ENCODE measurements at places on chromosomes 3 and 15.
A peak's percentile ranks its signal among the peaks of the same experiment; 100 is the strongest.

- no peak for DNase-seq
Measured at GRCh38 chr3:62277986-62278385, 95.4 kb downstream of the FEZF2 start.

- no peak for DNase-seq
Measured at GRCh38 chr3:187986514-187986934, 167.4 kb upstream of the LPP start.

DNA sequence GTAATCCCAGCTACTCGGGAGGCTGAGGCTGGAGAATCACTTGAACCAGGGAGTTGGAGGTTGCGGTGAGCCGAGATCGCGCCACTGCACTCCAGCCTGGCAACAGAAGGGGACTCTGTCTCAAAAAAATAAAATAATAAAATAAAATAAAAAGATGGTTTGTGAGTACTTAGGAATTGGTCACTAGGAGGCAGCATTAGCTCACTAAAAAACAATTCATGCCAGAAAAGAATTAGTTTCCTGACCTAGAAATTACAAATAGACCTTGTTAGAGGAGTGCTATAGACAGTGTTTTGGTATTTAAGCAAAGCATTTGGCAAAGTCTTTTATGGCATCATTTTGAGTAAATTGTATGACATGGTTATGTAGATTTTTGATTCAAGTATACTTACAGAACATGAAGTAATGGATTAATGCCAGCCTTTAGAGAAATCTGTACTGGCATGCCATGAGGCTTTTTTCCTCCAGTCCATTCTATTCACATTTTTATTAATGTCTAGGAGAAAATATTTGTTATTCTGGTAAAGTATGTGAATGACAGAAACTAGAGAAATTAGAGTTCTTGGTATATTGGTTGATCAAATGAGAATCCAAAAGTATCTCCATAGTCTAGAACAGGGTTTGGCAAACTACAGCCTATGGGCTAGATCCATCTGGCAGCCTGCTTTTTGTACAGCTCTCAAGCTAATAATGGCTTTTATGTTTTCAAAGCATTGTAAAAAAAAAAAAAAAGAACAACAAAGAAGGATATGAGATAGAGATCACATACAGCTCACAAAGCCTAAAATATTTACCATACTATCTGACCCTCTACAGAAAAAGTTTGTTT lies 81.6 kb downstream of the LRRC49 start:
- peak; percentile 24 for DNase-seq

GRCh38 chr3:156180077-156180476 lies 59.7 kb downstream of the KCNAB1 start:
- no peak for DNase-seq

- no peak for DNase-seq
Measured at GRCh38 chr3:142577696-142578328, 721 bp downstream of the ATR start.

GRCh38 chr3:184741798-184742675 lies 30.2 kb upstream of the MAGEF1 start:
- DNase-seq: no peak

- no peak for DNase-seq
Measured at GRCh38 chr3:176032043-176032442, 1165.2 kb downstream of the TBL1XR1 start.

GRCh38 chr3:38349684-38350359 lies 3.2 kb downstream of the XYLB start:
- DNase-seq: no peak

GRCh38 chr3:184952671-184953070 lies 140.7 kb downstream of the VPS8 start:
- peak; percentile 85 for DNase-seq

GRCh38 chr15:94298364-94298763 lies 67.0 kb downstream of the MCTP2 start:
- no peak for DNase-seq

DNA sequence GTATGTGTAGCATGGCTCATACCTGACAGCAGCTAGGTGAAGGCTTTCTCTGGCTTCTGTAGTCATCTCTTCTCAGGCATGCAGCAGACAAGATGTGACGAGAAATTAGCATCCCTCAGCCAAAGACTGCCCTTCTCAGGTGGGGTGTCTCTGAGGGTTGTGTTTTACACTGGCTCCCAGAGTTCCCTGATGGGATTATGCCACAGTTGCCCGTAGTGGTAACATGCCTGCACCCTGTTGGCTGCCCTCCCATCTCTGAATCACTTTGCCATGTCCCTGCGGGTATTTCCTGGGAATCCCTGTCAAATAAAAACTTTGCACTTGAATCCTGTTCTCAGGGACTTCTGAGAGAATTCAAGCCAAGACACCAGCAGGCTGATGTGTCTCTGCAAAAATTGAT lies 70.5 kb downstream of the LRTM1 start:
- no peak for DNase-seq

- no peak for DNase-seq
Measured at GRCh38 chr3:9208605-9209152, 40.8 kb downstream of the SRGAP3 start.
